ENCODE measurements at places on chromosomes 13 and 19.

DNA sequence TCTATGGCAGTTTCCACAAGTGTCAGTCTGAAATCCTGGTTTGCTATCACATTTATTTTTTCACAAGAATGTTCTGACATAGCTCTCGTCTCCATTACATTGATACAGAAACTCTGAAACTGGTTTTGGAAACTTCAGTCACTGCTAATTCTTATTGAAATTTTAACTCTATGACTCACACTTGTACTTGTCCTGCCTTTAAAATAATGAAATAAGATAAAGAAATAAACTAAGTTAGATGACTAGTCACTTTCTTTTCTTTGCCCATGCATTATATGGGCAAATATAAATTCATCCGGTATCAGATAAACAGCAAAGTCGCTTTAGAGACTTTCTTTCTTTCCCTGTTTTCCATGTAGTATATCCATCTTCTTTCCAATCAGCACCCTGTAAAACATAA, 257.5 kb downstream of the PCDH9 start:
- no peak for DNase-seq

- no peak for DNase-seq
These were observed 143.2 kb downstream of the POU4F1 start for GRCh38 chr13:78460176-78460575.

GRCh38 chr19:40365010-40365409, 16.5 kb downstream of the PLD3 start:
- no peak for DNase-seq

DNA sequence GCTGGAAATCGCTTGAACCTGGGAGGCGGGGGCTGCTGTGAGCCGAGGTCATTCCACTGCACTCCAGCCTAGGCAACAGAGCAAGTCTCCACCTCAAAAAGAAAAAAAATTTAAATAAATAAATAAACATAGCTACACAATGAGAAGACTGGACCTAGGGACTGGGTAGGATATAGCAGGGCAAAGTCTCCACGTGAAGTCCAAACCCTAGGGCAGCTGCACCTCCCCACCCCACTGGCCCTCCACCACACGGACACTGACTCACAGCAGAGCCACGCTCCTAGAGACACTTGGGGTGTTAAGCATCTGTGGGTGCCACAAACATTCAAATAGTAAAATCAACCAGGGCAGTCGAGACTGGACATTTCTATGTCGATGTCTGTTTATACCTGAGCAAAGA, 7.1 kb downstream of the LATS2 start:
- peak; percentile 85 for DNase-seq

GRCh38 chr19:4161415-4162077, 8.1 kb downstream of the CREB3L3 start:
- DNase-seq: no peak

Data from myocyte (in vitro differentiated cells).